Stimulated activated CD4-positive, alpha-beta T cell treated with anti-CD3 and anti-CD28 coated beads, Interleukin-2, amount 100 ng/mL, for 4 hours (primary cell): ENCODE measurements at places on chromosomes 1 and 21.

GRCh38 chr21:37245151-37245550, 22.0 kb downstream of the VPS26C start:
- no peak for DNase-seq

- peak; percentile 33 for DNase-seq
These were observed 1.3 kb upstream of the LYST start for GRCh38 chr1:235867903-235868469.

DNA sequence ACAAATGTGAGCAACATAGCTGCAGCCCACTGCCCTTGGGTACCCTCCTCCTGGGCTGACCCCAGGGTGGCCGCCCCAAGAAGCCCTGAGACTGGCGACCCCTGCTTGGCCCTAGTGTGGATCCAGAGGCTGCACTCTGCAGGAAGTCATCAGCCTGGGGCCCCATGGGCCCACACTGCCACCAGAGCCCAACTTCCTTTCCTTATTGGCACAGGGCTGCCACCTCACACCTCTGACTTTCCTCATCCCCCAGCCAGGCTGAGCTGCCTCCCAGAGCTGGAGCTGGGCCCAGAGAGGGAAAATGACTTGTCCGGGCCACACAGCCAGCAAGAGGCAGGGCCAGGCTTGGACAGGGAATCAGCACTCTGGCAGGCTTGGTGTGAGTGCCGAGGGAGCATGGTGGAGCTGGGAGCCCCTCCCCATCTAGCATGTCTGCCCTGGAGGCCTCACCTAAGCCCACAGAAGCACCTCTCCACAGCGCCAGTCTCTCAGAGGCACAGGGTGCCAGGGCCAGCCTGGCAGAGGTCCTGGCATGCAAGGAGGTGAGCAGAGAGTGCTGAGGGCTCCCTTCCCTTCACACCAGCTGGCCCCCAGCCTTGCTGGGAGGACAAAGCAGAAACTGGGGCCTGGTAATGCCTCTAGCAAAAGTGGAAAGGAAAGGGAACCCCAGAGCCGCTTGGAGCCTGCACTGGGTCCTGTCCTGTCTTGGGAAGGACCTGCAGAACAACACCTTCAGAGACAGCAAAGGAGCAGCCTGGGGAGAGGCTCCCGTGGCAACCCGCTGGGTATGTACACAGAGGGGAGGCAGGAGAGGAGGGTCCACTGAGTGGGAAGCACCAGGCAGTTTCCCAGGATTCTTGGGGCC, 3.2 kb downstream of the RAP1GAP start:
- no peak for DNase-seq

DNA sequence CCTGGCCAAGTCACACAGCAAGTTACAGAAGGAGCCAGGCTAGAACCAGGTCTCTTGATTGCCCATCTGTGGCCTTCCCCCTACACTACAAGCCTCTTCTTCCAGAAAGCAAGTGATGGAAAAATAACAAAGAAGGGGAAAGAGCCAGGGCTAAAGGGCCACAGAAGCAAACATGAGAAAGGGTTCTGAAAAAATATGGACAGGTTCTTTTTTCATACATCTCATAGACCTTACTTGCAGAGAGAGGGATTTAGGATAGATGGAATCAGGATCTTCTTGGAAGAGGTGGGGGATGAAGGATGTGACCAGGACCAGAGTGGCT, 3.2 kb downstream of the RHBG start:
- DNase-seq = no peak

- DNase-seq = no peak
These were observed 104.9 kb downstream of the EVI5 start for GRCh38 chr1:92679980-92680379.

- no peak for DNase-seq
These were observed 303.6 kb downstream of the KCNH1 start for GRCh38 chr1:210830034-210831028.

DNA sequence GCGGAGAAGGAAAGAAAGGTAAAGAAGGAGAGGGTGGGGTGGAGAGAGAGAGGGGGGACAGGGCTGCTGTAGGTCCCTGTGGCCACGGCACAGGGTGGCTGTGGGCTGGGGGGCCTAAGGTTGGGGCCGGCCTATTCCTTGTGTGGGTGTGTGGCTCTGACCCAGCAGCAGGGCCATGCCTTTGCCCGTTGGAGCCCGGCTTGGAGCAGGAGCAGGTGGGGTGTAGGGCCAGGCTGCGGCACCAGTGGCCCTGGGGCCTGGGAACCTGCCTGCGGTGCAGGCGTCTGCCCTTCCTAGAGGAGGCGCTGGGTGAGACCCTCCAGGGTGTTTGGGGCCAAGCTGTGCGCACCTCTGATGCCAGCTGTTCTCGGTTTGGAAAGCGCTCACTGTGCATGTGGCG, 19.7 kb upstream of the SUMO3 start:
- no peak for DNase-seq

DNA sequence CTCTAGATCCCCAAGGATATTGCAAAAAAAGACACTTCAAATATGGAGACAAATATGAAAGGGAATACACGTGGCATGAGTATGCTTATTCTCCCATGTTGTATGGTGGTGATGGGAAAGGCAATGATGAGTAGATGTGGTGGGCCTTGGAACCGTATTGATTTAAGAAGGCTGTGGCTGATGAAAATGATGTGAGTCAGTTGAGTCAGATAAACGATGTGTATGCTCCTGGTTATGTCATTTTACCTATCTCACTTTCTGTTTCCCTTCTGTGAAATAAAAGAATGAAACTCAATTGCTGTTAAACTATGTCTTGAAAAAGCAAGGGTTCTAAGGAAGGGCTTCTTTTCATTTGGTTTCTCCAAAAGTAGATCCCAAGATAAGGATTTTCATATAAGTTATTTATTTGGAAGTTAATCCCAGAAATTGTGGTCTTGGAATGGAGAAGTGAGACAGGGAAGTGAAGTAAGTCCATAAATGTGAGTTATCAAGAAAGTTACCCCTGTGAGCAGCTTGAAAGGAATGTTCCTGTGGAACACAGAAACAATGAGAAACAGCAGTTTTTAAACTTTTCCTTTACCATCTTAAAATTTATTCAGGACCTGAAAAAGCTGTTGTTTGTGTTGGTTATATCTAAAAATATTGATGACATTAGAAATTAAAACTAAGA, 292.0 kb downstream of the DUSP10 start:
- DNase-seq = no peak

DNA sequence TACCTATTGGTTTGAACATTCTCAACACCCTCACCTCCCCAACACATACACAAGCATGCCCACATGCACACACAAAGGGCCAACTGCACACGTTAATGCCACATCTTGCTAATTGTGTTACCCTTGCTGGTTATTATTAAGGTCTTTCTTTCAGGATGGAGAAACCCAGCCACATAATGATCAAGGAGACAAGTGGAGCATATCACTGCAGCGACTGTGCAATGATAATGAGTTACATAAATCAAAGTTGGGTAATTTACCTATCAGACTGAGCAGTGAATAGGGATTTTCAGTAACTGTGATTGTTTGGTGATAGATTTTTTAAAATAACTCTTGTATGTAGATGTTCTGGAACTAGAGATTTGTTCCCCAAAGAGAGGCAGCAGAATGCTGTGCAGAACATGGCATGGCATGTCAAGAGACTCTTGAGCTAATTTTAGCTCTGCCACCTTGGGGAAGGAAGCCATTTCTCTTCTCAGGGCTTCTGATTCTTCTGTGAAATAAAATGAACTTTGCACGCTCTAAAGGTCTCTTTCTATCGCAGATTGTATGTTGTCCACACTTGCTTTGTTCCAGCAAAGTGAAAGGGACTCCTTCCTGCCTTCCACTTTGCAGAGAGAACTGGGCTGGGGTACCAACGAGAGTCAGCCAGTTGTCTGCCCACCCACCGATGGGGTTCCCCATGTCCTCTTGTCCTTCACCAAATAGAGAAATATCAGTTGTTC, 126.0 kb upstream of the CAMK1G start:
- DNase-seq = no peak

GRCh38 chr1:35777109-35777508, 7.3 kb upstream of the CLSPN start:
- no peak for DNase-seq

- DNase-seq = no peak
These were observed 3.7 kb upstream of the ID3 start for GRCh38 chr1:23563003-23563402.

DNA sequence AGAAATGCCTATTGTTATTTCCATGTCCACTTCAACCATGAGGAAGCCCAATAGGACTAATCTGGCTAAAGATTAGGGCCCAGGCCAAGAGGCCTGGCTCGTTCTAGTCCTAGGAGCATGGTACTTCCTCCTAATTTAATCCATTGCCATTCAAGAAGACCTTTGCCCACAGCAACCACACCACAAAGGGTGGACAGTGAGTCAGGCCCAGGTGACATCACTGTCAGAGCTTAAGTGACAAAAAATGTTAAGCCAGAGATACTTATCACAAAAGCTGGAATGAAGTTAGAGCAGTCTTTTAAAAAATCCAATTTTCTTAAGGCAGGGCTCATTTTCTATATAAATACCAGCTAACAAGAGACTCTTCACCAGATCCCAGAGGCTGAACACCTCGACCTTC, at the start of gene SPRR3:
Gene SPRR3, plus strand, starts transcription at position 368 of the 400 bp plus-strand sequence. CDS start 1,272 bp downstream, outside the sequence.
- no peak for DNase-seq

- DNase-seq = no peak
These were observed 45.2 kb upstream of the DMBX1 start for GRCh38 chr1:46444466-46444865.

DNA sequence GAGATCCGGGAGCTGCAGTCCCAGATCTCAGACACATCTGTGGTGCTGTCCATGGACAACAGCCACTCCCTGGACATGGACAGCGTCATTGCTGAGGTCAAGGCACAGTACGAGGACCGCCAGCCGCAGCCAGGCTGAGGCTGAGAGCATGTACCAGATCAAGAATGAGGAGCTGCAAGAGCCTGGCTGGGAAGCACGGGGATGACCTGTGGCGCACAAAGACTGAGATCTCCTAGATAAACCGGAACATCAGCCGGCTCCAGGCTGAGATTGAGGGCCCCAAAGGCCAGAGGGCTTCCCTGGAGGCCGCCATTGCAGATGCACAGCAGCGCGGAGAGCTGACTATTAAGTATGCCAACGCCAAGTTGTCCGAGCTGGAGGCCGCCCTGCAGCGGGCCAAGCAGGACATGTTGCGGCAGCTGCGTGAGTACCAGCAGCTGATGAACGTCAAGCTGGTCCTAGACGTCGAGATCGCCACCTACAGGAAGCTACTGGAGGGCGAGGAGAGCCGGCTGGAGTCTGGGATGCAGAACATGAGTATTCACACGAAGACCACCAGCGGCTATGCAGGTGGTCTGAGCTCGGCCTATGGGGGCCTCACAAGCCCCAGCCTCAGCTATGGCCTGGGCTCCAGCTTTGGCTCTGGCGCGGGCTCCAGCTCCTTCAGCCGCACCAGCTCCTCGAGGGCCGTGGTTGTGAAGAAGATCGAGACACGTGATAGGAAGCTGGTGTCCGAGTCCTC, 25.5 kb downstream of the ETV3L start:
- no peak for DNase-seq

DNA sequence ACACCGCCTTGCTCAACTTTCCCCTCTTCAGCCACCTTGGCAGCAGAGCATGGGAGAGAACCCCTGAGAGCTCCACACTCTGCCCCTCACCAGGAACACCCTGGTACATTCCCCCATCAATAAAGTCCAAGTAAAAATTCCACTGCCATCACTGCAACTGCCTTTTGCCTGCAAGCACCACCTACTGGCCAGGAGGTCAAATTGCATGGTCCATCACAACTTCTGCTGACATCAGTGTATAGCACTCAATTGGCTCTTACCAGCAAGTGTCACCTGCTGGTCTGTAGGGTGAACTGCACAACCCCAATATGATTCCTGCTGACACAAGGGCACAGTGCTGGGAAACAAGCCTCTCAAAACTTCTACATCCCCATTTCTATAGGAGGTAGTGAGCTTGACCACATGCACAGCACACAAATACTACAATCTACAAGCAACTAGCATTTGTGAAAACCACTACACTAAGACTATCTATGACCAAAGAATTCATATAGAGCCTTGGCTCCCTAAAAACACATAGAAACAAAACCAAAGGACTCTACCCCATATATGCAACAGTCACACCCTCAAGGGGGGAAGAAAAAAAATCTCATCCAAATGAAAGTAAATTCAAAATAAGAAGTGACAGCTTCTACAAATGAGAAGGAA, 69.2 kb downstream of the FASLG start:
- DNase-seq = peak; percentile 37

GRCh38 chr21:26777166-26777565, 68.0 kb downstream of the ADAMTS1 start:
- DNase-seq = no peak

- DNase-seq = peak; percentile 65
These were observed 39.6 kb upstream of the LDLRAP1 start for GRCh38 chr1:25503551-25504426.

- no peak for DNase-seq
These were observed 178.9 kb upstream of the CAMK1G start for GRCh38 chr1:209404577-209404976.

- DNase-seq = no peak
These were observed 14.1 kb downstream of the HUNK start for GRCh38 chr21:31886915-31887314.

DNA sequence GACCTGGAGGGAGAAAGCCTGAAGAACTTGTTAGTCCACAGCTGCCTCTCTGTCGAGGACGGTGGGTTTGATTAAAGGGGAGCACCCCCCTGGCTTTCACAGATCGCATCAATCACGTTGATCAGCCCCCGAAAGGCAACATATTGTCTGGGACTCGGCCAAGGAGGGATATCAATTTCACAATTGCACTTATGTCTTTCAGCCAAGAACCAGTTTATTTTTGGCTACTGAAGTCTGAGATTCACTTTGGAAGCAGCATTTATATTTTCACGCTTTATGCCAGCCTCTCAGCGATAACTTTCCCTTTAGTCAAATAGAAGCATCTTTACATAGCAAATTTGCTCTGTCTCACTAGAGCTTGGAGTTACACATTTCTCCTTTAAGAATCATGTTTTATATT, 253.2 kb upstream of the RRP15 start:
- no peak for DNase-seq

DNA sequence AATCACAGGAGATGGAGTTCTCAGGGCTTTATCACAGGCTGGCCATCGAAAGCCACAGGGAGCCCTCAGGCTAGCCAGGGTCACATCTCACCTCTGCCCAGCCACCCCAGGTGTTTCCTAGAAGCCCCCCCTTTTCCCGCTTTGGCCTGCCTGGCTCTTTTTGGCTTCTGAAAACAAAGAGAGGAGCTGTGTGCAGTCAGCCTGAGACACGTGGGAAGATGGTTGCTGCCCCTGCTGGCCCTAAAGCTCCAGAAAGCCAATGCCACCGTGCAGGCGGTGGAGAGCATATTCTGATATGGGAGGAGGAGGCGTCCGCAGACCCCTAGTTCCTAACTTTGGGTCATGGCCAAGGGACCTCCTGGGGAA, 18.7 kb upstream of the LBR start:
- no peak for DNase-seq

GRCh38 chr1:162248854-162249535, 127.7 kb downstream of the SPATA46 start:
- no peak for DNase-seq

- no peak for DNase-seq
These were observed 32.1 kb upstream of the PLA2G5 start for GRCh38 chr1:20037877-20038276.

- DNase-seq = no peak
These were observed 10.8 kb downstream of the SCNN1D start for GRCh38 chr1:1291023-1291528.
